T-helper 9 cell (primary cell): ENCODE measurements at places on chromosomes 12 and 14.

- DNase-seq: no peak
Measured at GRCh38 chr12:24379861-24380521, 430.5 kb upstream of the SOX5 start.

DNA sequence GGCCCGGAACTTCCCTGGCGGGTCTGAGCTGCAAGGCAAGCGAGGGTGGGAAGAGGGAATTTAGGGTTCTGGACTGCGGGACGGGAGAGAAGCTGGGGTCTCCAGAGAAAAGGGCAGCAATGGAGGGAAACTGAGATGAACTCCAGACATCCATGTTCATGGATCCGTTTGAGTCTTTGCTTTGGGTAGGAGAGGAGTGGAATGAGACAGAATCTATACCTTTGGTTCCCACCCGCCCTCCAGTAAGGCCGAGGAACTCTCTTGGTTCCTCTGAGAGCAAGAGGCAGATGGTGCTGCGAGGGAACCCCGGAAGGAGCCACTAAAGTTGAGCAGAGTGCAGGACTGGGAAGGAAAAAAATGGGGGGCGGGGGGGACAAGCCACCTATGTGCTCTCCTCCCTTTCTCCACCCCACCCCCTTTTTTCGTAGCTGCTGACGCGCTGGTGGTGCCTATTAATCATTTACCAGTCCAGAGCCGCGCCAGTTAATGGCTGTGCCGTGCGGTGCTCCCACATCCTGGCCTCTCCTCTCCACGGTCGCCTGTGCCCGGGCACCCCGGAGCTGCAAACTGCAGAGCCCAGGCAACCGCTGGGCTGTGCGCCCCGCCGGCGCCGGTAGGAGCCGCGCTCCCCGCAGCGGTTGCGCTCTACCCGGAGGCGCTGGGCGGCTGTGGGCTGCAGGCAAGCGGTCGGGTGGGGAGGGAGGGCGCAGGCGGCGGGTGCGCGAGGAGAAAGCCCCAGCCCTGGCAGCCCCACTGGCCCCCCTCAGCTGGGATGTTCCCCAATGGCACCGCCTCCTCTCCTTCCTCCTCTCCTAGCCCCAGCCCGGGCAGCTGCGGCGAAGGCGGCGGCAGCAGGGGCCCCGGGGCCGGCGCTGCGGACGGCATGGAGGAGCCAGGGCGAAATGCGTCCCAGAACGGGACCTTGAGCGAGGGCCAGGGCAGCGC, 1.2 kb downstream of the SSTR1 start:
- no peak for DNase-seq

DNA sequence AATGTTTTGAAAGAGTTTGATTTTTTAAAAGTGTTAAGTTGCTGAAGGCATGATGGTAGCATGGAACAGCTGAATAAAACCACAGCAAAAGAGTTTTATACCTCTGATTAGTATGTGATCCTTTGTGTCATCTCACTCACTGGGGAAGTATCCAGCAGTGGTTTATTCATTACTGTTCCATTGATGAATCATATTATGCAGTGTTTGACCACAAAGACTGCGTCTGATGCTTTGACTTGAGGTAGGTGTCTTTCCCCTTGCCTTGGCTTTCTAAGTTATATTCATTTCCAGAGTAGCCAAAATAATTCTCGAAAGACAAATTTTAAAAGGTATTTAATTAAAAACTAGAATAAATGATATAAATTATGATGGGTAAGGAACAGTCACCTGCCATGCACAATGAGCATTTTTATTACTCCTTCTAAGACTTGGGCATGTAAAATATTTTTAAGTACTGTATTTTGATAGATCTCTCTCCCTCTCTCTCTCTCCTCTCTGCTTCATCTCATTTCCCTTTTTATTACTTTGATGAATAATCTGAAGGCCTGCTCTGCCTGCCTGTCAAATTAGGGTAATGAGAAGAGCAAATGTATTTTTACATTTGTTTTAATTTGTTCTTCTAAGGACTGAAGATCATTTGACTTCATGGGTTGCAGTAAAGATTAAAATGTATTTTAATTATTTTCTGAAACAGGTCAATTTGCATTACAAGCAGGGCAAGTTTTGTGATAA, 164.9 kb downstream of the NAV3 start:
- DNase-seq: no peak

- no peak for DNase-seq
Measured at GRCh38 chr12:32435921-32436705, 36.8 kb downstream of the FGD4 start.

DNA sequence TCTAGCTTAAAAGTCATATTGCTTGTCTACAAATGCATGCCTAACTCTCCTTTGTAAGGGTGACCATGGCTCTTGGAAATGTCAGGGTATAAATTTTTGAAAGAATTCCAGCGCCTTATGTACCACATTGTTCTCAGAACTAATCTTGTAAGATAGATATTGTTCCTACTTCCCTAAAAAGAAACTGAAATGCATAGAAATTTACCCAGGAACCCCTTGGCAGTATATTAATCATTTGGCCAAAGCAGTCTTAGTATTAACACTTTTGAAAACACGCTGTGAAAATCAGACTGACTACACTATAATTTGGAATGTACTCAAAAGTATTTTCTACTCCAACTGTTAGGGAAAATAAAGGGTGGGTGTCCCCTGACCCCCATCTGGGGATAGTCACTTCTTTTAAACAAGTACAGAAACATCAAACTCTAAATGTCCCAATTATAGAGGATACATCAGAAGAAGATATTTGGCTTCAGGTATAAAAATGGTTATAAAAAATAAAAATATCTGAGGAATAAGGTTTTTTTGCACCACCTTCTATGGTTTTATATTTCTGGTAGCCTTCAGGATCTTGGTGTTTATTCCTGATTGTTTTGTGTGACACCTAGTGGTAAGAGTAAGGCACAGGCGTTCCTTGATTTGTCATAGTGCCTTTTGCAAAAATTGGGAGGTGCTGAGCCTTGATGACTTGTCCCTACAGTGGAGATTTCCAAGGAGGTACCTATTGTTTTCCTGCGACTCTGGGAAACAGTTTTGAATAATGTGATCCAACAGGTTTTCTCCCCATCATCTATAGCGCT, 2.2 kb upstream of the NFKBIA start:
- no peak for DNase-seq

DNA sequence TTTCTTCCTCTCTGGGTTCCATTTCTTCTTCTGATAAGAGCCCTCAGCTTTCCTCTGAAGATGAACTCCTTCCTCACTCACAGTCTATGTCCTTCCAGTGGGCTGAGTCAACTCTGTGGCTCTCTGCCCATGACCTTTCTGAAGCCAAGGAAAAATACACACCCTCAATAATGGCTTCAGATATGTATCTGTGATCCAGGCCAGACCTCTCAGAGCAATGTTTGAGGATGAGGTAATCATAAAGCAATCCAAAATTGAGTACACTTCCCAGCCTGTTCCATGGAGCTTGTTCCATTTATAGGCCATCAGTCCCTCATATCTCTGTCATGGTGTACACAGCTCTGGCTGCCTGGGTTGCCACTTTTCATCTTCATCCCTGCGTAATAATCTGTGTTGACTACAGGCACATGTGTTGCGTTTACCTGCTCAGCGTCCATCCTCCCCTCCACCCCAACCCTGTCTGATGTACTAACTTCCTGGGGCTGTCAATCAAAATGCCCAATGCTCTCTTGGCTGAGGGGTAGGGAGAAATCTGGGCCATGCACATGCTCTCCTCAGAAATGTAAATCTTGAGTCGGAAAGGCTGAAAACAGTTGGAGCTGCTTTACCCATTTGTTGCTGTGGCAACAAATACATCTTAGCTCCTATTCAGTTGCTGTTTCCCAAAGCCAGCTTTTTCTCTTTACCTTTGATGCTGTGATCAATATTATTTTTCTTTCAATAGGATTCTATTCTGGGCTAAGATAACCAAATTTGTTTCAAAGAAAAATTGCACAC, 377.8 kb upstream of the TMEM132C start:
- no peak for DNase-seq

- no peak for DNase-seq
Measured at GRCh38 chr12:1564067-1564466, 30.3 kb downstream of the FBXL14 start.

DNA sequence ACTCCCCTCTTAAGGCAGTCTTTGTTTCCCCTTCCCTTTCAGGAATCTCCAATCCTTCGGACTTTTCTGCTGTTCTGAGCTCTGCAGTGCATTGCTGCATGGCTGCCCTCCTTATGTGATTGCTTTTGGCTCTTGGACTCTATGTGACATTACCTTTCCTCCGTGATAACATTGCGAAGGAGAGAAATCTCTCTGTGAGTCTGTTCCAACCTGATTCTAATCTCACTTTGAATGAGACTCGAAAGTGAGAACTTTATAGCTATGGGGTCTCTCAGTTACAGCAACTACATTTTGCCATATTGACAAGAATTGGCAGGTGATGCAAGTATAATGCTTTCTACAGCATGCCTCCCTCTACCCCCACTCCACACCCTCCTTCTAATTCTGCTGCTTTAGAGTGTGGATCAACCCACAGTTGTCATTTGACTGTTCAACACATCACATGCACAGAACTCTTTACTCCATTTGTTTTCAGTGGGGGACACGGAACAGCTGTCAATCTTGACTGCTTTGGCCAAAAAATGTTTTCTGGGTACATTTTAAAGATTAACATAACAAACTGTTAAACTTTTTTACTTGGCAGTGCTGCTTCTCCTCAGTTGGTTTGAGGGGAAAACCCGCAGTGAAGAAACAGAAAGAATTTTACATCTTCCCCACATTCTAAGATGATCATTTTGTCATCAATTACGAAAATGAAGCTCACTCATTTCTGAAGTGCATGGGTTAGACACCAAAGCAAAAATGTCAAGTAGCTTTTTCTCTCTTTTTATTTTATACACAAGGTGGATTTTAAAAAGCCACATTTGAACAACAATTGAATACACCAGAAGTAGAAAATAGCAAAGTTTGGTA, 125.5 kb upstream of the RMST start:
- no peak for DNase-seq

- no peak for DNase-seq
Measured at GRCh38 chr12:8917031-8917430, 2.7 kb downstream of the PHC1 start.

- no peak for DNase-seq
Measured at GRCh38 chr12:43179486-43179885, 372.5 kb downstream of the ADAMTS20 start.
